ENCODE measurements at places on chromosomes 4 and X. TPM values are rescaled to one million over a fixed set of nuclear protein-coding genes. Genes with fewer than 3 reads are reported as not detected.

DNA sequence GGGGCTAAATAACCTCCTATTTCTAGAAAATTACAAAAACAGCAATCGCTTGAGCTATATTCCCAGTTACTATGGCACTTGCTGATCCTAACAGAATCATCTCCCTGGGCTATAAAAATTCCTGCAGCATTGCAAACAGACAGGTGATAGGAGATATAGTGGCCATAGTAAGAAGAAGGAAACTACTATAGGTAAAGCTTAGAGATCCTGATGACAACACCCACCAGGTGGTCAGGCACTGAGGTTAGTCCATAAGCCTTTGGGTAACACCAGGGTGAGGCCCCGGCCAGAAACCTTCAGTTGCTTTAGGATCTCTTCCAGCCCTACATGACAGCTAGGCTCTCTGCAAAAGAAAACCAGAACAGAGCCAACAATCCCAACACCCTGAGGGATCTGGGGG is 197.9 kb upstream of the PPP1R2C start:
- no peak for DNase-seq

GRCh38 chrX:54066841-54067240 is 22.6 kb upstream of the PHF8 start:
- DNase-seq, result peak; percentile 34

- peak; percentile 34 for DNase-seq
Observed at GRCh38 chr4:121597346-121597934, 99.3 kb downstream of the ANXA5 start.

DNA sequence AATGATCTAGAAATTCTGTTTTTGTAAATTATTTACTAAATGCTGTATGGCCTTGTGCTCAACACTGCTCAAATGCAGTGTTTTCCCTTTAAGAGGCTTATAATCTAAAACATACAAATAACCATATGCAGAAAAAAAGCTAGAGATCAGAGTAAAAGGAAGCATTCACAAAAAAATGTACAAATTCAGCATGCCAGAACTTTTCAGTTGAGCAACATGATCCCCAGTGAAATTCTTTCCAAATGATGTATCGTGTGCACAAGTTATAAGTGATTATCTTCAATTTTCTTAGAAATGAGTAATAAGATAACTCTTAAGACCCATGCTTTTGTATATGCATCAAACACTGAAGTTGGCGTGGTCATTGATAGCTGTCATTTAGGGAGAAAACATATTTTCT is 5.0 kb downstream of the GPC3 start:
- no peak for DNase-seq

The SPP1 gene
- total RNA-seq, result not detected

The LANCL3 gene
- 1.5 TPM for total RNA-seq

Measured in LHCN-M2 (cell line).